ENCODE measurements at places on chromosomes 1 and 21.

- H3K4me3 ChIP-seq: peak overlapping the region; percentile 24
- peaks cover 4% of the 10 kb centered on the region for H3K27me3 ChIP-seq
- no peak overlapping the region for H3K27ac ChIP-seq
- H3K36me3 ChIP-seq: no peaks in the 10 kb centered on the region
- peaks cover 12% of the 10 kb centered on the region for H3K4me1 ChIP-seq
Observed at GRCh38 chr1:232473324-232473723, 156.6 kb downstream of the SIPA1L2 start.

GRCh38 chr1:21077085-21077484, 99.6 kb downstream of the EIF4G3 start:
- H3K4me1 ChIP-seq: peaks cover 3% of the 10 kb centered on the region
- H3K36me3 ChIP-seq: peaks cover 13% of the 10 kb centered on the region

- H3K27ac ChIP-seq: no peak within 1 kb of the TSS
- no peak for DNase-seq
- H3K4me3 ChIP-seq: no peak within 1 kb of the TSS
- peaks cover 11% of the 10 kb centered on the region for H3K27me3 ChIP-seq
- peaks cover 2% of the 10 kb centered on the region for H3K36me3 ChIP-seq
- H3K4me1 ChIP-seq: no peaks in the 10 kb centered on the region
Observed at GRCh38 chr1:156816561-156817328, at the start of gene SH2D2A. SH2D2A (minus strand) TSS chr1:156816848; CDS start chr1:156816708, 140 bp downstream.

GRCh38 chr21:14519000-14519399, 27.1 kb downstream of the SAMSN1 start:
- H3K36me3 ChIP-seq: no peaks in the 10 kb centered on the region
- no peak for DNase-seq
- no peak overlapping the region for H3K27ac ChIP-seq
- peaks cover 2% of the 10 kb centered on the region for H3K4me1 ChIP-seq
- no peaks in the 10 kb centered on the region for H3K27me3 ChIP-seq
- no peak overlapping the region for H3K4me3 ChIP-seq

GRCh38 chr1:201896951-201897391, 8.3 kb downstream of the SHISA4 start:
- peaks cover 5% of the 10 kb centered on the region for H3K4me1 ChIP-seq
- no peak overlapping the region for H3K27ac ChIP-seq
- no peaks in the 10 kb centered on the region for H3K36me3 ChIP-seq
- no peaks in the 10 kb centered on the region for H3K27me3 ChIP-seq

- no peak for DNase-seq
- H3K4me1 ChIP-seq: no peaks in the 10 kb centered on the region
Observed at GRCh38 chr1:29047142-29047541, 76.6 kb downstream of the TMEM200B start.

DNA sequence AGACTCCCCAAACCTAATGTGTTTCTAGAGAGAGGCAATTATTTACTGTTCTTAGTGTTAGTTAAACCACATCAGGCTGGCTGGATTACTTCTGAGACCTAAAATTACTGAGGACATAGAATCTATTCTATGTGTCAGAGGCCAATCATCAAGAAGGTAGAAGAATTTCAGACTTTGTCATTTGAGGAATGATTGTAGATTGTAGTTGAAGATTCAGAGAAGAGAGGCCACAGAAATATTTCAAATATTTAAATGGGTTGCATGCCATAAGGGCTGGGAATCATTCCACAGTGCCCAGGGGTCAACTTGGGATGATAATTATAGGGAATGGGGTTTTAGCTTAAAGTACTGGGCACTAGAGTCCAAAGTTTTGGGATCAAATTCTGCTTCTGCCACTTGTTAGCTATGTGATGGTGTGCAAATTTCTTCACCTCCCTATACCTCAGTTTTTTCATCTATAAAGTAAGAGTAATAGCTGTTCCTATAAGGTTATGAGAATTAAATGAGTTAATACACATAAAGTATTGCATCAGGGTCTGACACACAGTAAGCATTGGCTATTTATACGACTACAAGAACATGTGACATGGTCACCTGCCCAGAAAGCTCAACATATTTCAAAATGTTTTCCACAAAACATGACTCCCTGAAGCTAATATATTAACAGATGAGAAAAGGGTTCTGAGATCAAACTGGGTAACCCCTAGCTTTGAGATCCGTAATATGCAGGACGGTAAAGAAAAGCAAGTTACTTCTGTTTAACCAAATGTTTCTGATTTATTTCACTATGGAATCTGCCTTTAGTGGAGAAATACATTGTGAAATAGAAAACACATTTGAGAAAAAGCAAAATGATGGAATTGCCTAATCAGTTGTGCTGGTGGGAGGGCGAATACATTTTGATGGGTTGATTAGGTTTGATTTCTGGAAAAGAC, 69.7 kb upstream of the SPAG17 start:
- H3K27ac ChIP-seq: no peak overlapping the region
- no peaks in the 10 kb centered on the region for H3K36me3 ChIP-seq
- no peak overlapping the region for H3K4me3 ChIP-seq
- no peaks in the 10 kb centered on the region for H3K27me3 ChIP-seq

DNA sequence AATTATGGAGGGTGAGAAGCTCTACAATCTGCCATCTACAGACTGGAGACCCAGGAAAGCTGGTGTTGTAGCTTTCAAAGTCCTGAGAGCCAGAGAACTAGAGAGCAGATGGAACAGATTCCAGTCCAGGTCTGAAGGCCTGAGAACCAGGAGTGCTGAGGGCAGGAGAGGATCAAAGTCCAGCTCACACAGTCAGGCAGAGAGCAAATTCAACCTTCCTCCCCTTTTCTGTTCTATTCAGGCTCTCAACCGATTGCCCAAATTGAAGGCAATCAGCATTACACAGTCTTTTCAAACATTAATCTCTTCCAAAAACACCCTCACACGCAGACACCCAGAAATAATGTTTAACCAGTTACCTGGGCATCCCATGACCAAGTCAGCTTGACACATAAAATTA, 2.5 kb upstream of the TMPRSS2 start:
- no peak overlapping the region for H3K27ac ChIP-seq
- no peak overlapping the region for H3K4me3 ChIP-seq
- H3K27me3 ChIP-seq: peaks cover 10% of the 10 kb centered on the region
- H3K4me1 ChIP-seq: no peaks in the 10 kb centered on the region
- DNase-seq: no peak

DNA sequence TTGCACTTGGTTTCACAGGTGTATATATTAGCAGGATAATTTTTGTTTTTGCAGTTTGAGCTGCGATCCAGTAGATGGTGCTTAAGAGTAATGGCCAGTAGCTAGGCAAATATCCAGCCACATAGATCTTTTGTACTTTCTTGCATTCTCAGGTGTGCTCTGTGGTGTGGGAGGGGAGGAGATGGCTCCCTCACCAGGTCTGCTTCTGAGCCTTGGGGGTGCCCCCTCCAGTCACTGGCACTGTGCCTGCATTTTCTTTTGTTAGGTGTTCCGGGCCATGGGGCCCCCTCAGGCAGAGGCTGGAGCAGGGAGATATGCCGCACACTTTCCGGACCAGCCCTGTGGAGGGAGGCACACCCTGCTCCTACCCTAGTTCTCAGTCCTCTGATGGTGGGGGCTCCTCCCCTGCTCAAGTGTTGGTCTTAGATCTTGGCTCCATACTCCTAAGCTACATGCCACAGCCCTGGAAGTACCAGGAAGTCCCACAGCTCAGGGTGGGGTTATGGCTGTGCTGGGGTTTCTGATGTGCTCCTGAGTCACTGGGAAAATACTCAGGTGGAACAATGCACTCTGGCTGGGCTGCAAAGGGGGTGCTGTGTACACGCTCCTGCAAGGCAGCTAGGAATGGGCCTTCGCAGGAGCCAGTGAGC, 197.6 kb upstream of the DMRTA2 start:
- peak; percentile 63 for DNase-seq
- no peak overlapping the region for H3K27ac ChIP-seq

DNA sequence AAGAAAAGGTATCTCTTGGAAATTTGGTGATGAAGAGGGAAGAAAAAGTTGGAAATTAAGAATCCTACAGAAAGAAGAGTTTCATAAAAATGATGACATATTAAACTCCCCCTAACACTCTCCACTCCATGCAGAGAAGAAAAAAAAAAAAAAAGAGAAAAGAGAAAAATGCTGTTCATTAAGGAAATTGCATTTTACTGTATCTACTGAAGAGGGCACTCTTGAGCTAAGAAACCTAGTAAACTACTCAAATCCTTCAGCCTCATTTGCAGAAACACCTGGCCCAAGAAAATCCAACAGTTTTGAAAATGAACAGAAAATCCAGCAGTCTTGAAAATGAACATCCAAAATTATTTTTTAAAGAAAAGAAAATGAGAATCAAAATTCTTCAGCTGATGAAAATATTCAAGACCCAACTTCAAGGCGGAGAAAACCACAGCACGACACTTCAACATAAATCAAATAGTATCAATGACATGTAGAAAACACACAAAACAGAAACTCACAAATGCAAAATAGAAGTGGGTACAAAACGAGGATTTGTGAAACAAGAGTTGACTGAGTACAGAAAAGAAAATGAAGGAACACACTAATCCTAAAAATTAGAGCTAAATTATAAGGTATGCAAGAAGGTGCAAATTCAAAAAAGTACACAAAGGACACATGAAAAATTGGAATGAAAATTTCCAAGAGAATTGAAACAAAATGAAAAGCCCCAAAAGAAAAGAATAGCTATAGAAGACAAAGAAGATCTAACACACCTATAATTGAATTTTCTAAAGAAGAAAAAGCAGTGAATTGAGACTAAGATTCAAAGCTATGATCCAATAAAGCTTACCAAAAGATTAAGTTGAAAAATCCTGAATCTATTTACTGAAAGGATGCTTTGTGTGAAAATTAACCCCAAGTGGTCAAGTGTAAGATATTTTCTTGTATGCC, 73.2 kb upstream of the DNAJC6 start:
- H3K4me1 ChIP-seq: no peaks in the 10 kb centered on the region
- peaks cover 5% of the 10 kb centered on the region for H3K36me3 ChIP-seq
- no peak overlapping the region for H3K4me3 ChIP-seq
- H3K27me3 ChIP-seq: no peaks in the 10 kb centered on the region
- no peak overlapping the region for H3K27ac ChIP-seq

All from H9 (cell line).